ENCODE measurements at places on chromosomes 4 and X.

DNA sequence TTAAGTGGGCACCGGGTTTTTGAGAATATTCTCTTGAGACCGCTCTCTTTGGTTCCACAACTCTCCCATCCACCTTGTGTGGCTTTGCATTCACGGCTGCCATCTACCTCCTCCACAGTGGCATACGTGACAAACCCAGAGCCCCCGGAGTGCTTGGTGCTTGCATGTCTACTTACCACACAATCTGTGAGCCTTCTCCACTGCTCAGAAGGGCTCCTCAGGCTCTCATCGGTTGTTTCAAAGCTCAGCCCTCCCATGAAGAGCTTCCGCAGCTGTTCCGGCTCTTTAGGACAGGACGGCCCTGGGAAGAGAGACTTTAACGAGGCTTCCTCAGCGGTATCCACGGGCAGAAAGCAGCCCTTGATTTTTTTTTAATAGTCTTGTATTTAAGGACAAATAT is 167.6 kb upstream of the ANK2 start:
- no peak for DNase-seq

GRCh38 chr4:18980516-18981233 is 959.1 kb upstream of the LCORL start:
- DNase-seq, result no peak

GRCh38 chr4:183080372-183081115 is 18.5 kb upstream of the WWC2 start:
- no peak for DNase-seq

DNA sequence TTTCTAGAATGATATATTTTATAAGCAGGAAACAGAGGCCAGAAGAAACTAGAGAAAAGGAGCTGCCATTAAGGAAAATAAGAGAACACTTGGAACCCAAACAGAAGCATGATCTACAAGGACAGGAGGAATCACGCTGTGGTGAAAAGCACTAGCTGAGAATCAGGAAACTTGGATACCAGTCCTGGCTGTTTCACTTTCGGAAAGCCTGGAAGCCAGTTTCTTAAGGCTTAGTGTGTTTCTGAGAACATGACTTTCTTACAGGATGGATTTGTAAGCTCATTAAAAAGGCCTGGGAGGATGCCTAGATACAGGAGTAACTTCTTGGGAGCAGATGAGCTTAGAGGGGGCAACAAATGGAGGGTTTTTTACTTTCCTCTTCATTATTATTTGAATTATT is 36.9 kb downstream of the TLL1 start:
- no peak for DNase-seq

- DNase-seq, result no peak
Observed at GRCh38 chrX:10538831-10539230, 81.6 kb downstream of the MID1 start.

- DNase-seq, result no peak
Observed at GRCh38 chrX:80667967-80668366, 141.7 kb downstream of the BRWD3 start.

DNA sequence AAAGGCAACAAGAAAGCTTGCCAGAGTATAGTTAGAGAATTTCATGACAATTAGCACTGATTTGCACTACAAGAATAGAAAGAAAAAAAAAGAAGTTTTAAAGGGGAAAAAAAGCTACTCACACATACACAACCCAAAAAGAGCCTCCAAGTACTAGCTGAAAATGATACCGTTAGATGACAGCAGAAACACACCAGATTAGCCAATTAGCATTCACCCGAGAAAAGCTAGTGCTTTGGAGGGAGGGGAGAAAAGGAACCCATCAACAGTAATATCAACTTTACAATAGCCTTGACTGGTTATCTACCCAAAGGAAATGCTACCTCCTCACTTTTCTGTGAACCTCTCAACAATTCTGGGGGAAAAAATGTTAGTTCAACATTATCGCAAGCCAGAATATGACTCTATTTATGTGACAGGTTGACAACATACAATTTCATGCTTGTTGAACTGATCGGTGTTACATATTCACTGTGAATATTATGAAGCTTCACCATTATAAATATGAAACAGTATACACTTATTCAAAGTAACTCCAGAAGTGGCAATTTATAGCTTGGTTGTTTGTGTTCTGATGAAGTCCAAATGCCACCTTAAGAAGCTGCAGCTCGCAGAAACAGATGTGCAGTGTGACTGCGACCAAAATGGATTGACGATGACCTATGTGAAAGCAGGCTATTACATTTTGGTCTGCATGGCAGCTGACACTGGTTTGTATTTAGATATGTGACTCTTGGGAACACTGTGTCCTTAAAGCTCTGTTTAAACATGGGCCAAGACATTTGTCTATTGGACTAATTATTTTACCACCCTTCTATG is 15.9 kb downstream of the PPARGC1A start:
- no peak for DNase-seq

DNA sequence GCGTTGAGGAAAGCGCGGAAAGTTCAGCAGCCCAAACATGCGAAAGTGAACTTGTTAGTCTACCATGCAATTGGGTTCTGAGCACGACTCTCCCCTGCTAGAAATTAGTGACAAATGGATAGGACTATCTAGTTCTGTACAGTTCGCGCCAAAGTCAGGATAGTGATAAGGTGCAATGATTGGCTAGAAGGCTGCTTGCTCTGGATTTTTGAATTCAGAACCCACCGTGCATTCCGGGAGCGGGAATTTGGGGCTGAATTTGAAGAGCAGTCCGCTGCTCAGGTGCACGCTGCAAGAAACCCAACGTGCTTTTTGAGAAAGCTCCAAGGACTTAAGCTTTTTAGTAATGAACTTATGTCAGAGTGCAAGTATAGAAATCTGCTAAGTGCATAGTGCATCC is 732 bp upstream of the ESX1 start:
- no peak for DNase-seq

- no peak for DNase-seq
Observed at GRCh38 chr4:78038704-78039103, 18.4 kb upstream of the FRAS1 start.

GRCh38 chr4:113637823-113638561 is 123.5 kb downstream of the CAMK2D start:
- DNase-seq, result no peak

DNA sequence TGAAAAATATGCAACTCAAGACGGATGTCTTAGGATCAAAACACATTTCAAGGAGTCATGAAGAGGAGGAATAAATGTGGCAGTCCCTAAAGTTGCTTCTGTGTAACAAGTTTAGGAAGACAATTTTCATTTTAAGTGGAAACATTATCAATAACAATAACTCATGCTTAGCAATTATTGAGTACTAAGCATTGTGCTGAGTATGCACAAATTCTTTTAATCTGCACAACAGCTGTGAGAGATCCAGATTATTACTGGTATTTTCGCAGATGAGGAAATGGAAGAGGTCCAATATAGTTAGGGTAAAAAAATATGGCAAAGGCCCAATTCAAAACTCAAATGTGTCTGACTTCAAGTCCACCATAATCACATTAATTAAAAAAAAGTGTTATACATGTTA is 2.9 kb upstream of the TEX13B start:
- DNase-seq, result no peak

DNA sequence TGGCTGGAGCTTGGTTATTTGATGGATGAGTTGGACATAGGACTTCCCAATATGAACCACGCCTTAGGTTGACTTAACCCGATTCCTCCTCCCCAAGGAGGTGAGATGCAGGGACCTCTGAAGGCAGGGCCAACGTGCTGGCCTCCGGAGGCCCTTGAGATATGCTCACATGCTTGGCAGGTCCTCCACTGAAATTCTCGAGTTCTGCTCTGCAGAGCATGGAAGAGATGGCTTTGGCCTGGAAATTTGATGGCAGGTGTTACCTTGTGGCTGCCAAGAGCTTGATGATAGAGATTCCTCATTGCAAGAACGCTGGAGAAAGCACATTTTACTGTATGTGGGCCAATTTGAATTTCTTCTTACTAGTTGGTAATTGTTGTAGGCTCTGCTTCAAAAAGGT is 117.4 kb upstream of the LIMCH1 start:
- no peak for DNase-seq
